ENCODE measurements at places on chromosomes 4 and X.

GRCh38 chrX:117376460-117376859 is 740.1 kb downstream of the KLHL13 start:
- DNase-seq, result no peak

GRCh38 chr4:156578005-156578404 is 393.6 kb downstream of the PDGFC start:
- DNase-seq, result no peak

- no peak for DNase-seq
Observed at GRCh38 chr4:102641793-102642192, 119.0 kb downstream of the MANBA start.

GRCh38 chr4:108533876-108534275 is 86.5 kb upstream of the RPL34 start:
- DNase-seq, result no peak

GRCh38 chrX:140433582-140433981 is 71.3 kb downstream of the SOX3 start:
- DNase-seq, result no peak

DNA sequence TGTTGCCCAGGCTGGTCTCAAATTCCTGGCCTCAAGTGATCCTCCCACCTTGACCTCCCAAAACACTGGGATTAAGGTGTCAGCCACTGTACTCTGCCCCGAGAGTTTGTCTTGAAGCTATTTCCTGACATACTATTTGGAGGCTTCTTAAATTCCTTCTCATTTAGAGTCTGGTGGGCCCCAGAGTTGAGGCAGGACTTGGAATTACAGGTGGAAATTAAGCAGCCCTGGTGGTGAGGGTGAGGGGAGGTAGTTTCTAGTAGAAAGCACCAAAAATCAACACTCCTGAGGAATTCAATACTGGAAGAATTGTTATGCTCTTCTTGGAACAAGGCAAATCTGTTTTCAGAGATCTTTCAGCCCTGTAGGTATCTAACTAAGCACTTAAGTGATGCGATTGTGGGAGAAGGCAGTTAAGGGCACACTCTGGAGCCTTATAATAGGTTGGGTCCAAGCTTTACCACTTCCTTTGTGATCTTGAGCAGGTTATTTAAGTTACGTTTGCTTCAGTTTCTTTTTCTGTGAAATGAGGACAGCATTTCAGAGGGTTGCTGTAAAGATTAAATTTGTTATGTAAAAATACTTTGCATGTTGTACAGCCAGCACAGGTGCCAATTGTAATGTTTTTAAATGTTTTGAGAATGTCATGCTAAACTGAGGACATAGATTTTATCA is 200.7 kb downstream of the SOWAHB start:
- no peak for DNase-seq

DNA sequence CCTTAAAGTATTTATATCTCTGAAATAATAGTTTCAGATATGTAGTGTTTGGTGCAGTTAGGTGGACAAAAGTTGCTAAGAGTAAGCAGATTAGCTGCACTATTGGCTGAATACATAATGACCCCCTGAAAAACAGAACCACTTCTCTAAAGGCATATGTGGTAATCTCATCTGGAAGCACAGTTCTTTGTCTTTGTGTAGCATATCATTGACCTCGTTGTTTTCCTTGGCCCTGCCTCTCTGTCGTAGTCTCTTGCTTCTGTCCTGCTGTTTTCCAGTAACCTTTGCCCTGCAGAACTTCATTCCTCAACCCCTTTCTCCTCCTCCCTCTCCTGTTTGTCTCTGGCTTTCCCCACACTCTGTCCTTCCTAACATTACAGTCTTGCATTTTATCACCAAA is 41.4 kb downstream of the JADE3 start:
- DNase-seq, result no peak
